ENCODE measurements at places on chromosomes 3 and 15.

DNA sequence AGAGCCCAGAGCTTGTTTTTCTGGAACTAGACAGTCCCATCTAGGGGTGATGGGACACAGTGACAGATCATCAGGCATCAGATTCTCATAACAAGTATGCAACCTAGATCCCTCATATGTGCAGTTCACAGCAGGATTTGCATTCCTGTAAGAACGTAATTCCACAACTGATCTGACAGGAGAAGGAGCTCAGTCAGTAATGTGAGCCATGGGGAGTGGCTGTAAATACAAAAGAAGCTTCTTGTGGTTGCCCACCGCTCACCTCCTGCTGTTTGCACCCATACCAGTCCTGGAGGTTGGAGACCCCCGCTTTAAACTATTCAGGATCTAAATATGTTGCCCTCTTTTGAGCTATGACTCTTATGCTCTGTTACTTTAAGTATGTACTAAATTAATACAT is 167.3 kb downstream of the ALCAM start:
- DNase-seq = no peak

DNA sequence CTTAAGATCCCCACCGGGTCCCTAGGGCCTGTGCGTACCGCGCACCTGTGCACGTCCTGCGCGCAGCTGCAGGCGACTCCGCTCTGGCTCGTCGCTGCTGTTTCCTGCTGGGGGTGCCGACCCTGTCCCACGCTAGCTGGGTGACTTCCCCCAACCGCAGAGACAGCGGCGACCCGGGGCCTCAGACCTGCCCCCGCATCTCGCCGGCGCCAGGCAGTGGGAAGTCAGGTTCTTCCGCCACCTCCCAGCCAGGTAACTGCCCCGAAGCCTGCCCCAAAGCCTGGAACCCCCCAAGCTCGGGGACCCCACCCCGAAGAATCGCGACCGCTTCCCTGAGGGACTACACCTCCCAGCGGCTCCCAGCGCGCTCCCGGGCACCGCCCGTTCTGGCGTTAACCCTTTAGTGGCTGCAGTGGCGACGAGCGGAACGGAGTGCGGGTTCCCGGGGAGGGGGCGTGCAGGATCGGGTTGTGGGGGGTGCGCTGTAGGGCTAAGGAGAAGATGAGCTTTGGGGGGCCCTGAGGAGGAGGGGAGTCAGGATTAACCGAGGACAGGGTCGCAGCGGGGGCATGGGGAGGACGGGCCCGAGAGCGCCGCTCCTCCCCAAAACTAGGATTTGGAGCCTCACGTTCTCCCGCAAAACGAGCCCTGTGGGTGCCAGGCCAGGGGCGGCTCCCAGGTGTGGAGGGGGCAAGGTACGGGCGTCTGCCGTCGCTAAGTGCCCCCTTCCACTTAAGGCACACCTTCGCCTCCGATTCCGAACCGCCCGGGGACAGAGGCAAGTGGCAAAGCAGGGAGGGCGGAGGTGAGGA is 589 bp downstream of the NEIL1 start:
- peak; percentile 28 for DNase-seq

DNA sequence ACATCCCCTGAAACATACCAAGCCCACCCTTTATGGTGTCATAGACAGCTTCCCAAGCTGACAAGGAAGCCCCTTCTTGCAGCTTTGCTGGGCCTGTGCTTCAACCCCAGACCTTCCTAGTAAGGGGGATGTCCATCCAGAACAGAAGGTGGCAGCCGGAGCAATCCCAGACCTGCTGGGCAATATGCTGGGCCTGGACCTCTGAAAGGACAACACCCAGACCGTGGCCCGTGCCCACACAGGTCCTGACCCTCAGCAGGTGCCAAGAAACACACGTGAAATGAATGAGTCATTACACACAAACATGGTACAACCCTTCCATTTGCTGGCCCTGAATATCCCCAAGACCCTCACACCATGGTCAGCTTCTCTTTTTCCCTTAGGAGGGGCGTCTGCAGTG is 19.8 kb upstream of the VILL start:
- no peak for DNase-seq

- DNase-seq = no peak
Measured at GRCh38 chr3:17836092-17836491, 93.7 kb upstream of the TBC1D5 start.

GRCh38 chr3:60250810-60251209 is 1000.4 kb downstream of the FHIT start:
- no peak for DNase-seq

- DNase-seq = no peak
Measured at GRCh38 chr3:197598404-197598980, 42.7 kb upstream of the BDH1 start.

GRCh38 chr15:74278207-74278606 is 42.1 kb downstream of the CCDC33 start:
- DNase-seq = no peak

DNA sequence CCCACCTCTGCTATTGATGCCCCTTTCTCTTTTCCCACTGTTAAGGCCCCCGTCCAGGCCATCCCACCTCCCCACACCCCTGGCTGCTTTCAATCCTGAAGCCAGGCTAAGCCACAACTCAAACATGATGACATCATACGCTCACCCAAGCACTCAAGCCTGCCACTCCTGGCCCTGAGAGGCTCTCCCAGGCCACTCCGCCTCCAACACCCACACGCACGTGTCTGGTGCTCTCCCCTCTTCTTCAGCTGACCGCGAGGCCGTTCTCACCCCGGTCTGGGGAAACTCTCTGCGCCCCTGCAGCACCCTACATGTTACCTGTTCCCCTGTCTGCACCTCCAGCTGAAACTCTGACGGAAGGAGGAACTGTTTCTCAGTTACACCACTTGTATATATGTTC is 6.2 kb downstream of the ZXDC start:
- DNase-seq = no peak

- DNase-seq = no peak
Measured at GRCh38 chr15:94602754-94603470, 371.6 kb downstream of the MCTP2 start.

DNA sequence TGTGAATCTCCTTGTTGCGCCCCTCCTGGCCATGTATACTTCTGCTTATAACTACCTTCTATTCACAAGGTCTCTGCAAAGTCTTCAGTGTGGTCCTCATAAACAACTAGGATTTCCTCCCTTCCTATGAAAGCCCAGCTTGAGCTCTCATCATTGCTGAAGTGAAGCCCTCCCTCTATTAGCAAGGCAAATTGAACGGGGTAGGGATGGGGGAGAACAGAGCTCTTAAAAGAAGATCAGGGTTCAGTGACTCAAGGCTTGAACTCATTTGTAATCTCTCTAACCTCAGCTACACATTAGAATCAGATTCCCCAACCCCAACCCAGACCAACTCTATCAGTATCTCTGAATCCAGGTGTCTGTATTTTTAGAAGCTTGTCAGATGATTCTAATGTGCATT is 88.3 kb upstream of the ST8SIA2 start:
- DNase-seq = no peak

GRCh38 chr3:14472471-14473351 is 67.4 kb downstream of the GRIP2 start:
- DNase-seq = no peak

GRCh38 chr3:121943431-121943830 is 49.2 kb downstream of the SLC15A2 start:
- no peak for DNase-seq

DNA sequence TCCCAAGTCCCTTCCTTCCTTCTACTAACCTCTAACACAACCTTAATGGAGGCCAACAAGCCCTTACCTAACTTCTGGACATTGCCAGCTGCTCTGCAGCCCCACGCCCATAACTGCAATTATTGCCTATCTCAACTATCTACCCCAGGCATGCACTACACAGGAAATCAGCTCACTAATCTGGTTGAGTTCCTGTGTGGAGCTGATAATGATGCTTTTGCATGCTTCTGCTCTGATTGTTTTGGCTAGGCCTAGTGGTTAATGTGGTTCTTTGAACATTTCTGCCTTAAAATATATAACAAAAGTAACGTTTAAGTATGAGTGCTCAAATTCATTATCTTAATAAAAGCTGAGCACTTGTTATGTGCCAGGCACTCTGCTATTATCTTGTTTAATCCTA is 463.9 kb downstream of the MFSD1 start:
- DNase-seq = no peak

DNA sequence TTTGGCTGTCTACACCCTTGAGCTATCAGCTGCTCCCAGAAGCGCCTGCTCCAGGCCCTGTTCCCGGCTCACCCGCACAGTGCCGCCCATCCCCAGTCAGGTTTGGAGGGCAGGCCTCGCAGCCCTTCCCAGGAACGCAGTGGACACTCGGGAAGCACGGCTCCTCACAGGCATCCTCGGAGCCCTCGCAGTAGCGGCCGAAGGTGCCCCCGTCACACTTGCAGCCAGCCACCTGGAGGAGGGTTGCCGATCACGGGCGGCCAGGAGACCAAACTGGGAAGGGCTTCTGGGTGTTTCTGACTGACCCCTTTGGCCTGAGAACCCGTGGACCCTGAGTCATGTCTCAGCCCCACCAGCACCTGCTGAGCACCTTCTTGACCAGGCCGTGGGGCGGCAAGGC is 33.4 kb downstream of the MUC20 start:
- DNase-seq = no peak

DNA sequence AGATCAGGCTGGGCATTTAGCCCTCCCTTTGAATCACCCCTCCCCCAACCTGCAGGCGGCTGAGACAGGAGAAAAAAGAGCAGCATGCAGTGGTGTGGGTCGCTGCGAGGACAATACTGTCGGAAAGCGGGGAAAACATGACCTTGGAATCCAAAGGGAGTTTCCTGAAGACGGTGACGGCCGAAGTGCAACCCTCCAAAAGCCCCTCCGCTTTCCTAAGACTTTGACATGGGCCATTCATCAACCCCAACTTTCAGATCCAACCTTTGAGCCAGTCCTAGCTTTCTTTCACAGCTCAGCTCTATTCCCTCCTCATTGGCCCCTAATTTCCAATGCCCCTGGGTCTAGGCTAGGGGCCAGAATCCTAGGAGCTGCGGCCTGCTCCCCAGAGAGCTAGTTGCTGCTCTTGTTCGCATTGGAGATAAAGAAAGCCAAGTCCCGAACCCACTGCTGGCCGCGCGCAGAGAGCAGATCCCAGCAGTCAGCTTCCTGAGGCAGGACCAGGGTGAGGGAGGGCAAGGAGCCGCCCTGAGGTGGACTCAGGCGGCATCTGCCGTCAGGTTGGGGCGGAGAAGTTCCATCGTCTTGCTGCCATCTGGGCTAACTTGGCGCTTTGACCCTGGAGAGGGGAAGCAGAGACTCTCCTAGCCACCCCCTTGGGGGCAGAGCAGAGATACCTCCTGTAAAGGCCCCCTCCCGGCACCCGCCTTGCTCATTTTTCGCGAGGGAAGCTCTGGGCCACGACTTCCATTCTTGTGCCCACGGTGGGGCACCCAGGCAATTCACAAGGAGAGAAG is 914 bp downstream of the ZIC4 start:
- DNase-seq = no peak

- no peak for DNase-seq
Measured at GRCh38 chr15:31217566-31218270, 108.9 kb upstream of the KLF13 start.

DNA sequence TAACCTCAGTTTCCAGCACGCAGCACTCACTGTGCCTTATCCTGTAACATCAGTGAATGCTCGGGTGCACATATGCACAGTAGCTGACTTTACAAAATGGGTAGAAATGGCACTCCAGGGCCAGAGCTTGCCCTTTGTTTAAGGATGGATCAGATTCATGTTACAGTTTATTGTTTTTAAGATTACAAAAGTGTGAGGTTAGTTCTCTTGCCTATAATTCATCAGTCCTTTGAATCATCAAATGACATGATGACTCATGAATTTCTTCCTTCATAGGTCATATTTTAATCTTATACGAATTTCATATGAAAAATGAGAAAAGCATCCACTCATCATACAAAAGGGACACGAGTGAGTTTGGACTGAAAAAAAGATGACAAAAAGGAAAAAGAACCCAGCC is 545.3 kb downstream of the GBE1 start:
- DNase-seq = no peak

- no peak for DNase-seq
Measured at GRCh38 chr3:36764704-36765038, 318 bp upstream of the DCLK3 start.

GRCh38 chr15:90697175-90697574 is 20.0 kb upstream of the BLM start:
- no peak for DNase-seq
